ENCODE measurements at places on chromosomes 5 and 9.

DNA sequence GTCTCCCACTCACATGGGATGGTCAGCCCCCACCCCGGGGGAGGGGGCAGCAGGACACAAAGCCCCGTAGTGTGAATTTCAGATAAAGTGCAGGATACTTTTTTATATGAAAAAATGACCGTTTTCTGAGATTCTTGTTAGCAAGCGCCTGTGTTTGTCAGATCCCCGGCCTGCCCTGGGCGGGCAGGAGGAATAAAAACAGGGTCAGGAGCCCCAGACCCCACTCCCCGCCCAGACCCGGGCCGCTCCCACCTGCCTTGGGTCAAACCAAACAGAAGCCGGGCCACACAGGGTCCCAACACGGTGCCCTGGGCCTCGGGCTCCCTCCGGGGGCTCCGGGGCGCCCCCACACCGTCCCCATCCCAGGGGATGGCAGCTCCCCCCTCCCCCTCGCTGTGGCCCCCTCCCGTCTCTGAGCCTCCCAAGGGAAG is 13.5 kb upstream of the NRARP start:
- H3K4me1 ChIP-seq, result peaks cover 7% of the 10 kb centered on the region
- H3K4me3 ChIP-seq, result no peak overlapping the region
- no peak overlapping the region for H3K27ac ChIP-seq
- peaks cover 2% of the 10 kb centered on the region for H3K27me3 ChIP-seq

GRCh38 chr5:91433861-91434260 is 50.7 kb upstream of the ARRDC3 start:
- no peaks in the 10 kb centered on the region for H3K27me3 ChIP-seq
- no peak overlapping the region for H3K4me3 ChIP-seq
- peak overlapping the region; percentile 6 for H3K27ac ChIP-seq
- DNase-seq, result no peak
- no peaks in the 10 kb centered on the region for H3K36me3 ChIP-seq

- no peaks in the 10 kb centered on the region for H3K4me1 ChIP-seq
- H3K27ac ChIP-seq, result no peak overlapping the region
- DNase-seq, result no peak
- H3K4me3 ChIP-seq, result no peak overlapping the region
- no peaks in the 10 kb centered on the region for H3K36me3 ChIP-seq
These were observed 162.0 kb upstream of the SNX2 start for GRCh38 chr5:122612901-122613300.

DNA sequence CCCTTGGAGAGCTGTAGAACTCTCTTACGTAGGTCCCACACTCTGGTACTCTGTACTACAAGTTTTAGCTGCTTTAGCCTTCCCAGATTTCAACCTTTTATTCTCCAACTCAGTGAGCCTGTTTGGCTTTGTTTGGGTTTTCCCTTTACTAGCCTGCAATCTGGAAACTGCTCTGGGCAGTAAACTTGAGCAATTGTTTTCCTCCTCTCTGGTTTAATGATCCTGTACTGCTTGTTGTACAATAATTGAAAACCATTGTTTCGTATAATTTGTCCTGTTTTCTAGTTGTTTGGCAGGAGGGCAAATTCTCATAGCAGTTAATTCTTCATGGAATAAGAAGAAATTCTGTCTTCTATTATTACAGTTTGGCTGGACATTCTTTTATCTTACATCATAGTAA is 62.8 kb upstream of the TLX3 start:
- H3K27me3 ChIP-seq, result no peaks in the 10 kb centered on the region
- H3K4me1 ChIP-seq, result no peaks in the 10 kb centered on the region
- H3K27ac ChIP-seq, result no peak overlapping the region
- no peak overlapping the region for H3K4me3 ChIP-seq

DNA sequence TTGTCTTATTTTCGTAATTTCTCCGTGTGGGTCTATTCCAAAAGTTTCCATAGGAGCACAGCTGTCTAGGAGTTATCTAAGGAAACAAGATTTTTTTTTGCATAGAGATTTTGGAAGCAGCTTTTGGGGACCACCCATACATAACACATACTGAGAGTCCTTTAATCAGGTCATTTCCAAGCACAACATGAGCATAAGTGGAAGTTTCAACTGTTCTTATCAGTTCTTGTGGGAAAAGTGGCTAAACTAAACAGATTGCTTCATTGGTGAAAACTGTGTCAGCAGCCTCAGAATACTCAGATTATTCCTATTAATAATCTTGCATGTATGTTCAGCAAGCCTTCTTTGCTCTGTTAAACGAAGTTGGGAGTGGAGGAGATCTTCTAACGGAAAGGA is 153.6 kb upstream of the TYRP1 start:
- H3K27me3 ChIP-seq, result no peaks in the 10 kb centered on the region
- H3K4me1 ChIP-seq, result no peaks in the 10 kb centered on the region
- H3K4me3 ChIP-seq, result no peak overlapping the region
- DNase-seq, result no peak
- no peaks in the 10 kb centered on the region for H3K36me3 ChIP-seq

DNA sequence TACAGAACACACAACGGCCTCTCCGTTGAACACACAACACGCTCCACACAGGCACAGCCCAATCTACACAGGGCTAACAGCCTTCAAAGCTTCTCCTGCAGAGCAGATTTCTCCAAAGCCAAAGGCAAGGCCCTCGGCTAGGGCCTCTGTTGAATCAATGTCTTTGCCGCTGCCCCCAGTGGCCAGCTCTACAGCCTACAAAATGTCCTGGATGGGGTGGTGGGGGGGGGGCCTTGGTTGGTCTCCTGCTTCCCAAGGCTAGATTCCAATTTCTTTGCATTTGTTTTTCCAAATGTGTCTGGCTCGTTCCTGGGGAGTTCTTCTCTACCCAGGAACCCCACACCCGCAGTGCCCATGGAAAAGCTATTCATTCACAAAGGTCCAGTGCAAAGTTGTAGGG is 167.2 kb downstream of the PAX5 start:
- H3K27me3 ChIP-seq, result no peaks in the 10 kb centered on the region
- H3K36me3 ChIP-seq, result no peaks in the 10 kb centered on the region
- no peak overlapping the region for H3K4me3 ChIP-seq
- DNase-seq, result no peak

DNA sequence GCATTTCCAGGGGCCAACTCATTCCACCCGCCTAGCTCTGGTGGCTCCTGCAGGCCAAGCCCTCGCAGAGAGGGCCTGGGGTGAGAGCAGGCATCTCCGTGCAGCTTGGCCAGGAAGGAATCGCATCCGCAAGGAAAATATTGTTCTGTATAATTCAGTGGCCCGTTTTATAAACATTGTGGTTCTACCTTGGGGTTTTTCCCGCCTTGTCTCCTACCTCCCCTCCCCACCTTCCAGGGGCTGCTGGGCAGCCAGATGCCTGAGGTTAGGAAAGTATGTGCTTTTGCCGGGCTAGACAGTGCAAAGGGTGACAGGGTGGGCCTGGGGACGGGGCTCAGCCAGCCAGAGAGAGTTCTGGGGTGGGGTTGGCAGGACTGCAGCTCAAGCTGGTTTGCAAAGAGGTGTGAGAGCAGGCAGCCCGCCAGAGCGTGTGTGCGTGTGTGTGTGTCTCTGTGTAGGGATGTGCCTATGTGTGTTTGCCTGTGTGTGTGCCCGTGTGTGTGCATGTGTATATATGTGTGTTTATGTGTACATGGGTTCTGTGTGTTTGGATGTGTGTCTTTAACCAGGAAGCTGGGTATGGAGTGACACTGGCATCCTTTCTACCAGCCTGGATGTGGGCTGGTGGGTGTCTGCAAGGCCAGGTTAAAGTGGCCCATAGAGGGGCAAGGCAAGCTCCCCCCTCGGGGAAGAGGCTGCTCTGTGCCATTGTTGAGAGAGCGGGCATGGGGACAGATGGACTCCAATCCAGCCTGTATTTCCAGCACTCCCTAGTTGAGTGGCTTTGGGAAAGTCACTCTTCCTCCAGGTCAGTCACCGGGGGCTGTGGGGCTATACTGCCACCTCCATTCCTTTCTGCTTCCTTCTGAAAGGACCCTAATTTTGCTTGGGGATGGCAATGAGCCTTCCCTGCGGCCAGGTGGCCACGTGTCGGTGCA is 10.6 kb upstream of the SLC2A6 start:
- no peaks in the 10 kb centered on the region for H3K27me3 ChIP-seq
- no peak overlapping the region for H3K4me3 ChIP-seq
- H3K27ac ChIP-seq, result no peak overlapping the region
- peaks cover 3% of the 10 kb centered on the region for H3K4me1 ChIP-seq
- no peak for DNase-seq

- DNase-seq, result no peak
- peaks cover 18% of the 10 kb centered on the region for H3K27me3 ChIP-seq
- H3K27ac ChIP-seq, result no peak overlapping the region
- peaks cover 3% of the 10 kb centered on the region for H3K36me3 ChIP-seq
These were observed 21.9 kb upstream of the TTC39B start for GRCh38 chr9:15328946-15329345.

GRCh38 chr9:76530458-76531110 is 71.6 kb downstream of the GCNT1 start:
- H3K27ac ChIP-seq, result no peak overlapping the region
- peaks cover 11% of the 10 kb centered on the region for H3K4me1 ChIP-seq
- H3K27me3 ChIP-seq, result no peaks in the 10 kb centered on the region
- no peak for DNase-seq
- H3K4me3 ChIP-seq, result no peak overlapping the region
- H3K36me3 ChIP-seq, result no peaks in the 10 kb centered on the region

- H3K4me3 ChIP-seq, result no peak overlapping the region
- no peaks in the 10 kb centered on the region for H3K36me3 ChIP-seq
- no peak for DNase-seq
These were observed 83.8 kb downstream of the DAB2IP start for GRCh38 chr9:121735065-121735792.

DNA sequence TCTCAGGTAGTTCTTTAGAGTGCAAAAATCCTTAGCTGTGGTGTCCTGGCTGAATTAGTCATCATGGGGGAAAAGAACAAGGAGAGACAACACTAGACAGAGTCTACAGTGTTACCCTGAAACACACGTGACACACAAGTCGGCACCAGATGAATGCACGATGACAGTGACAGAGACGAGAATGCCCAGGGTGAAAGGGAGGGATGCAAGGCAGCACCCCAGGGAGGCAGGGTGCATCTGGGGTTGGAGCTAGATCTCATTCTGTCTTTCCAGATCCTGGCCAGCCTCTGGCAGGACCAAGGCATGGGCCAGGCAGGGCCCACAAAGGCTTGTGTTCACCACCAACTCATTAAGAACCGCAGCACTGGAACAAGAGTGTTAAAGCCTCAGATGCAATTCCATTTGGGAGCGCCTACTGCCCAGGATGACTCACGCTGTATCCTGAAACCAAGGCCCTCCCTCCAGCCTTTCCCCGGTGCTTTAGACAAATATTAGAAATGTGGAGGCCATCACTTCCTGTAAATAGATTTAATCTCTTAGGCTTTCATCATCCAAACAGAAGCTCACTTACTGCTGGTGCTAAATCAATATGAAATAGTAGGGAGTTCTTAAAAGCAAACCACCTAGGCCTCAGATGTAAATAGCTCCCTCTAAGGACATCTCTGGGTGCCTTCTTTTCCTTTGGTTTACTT is 56.1 kb downstream of the IRX2 start:
- H3K27me3 ChIP-seq, result no peaks in the 10 kb centered on the region
- H3K4me1 ChIP-seq, result no peaks in the 10 kb centered on the region
- no peak for DNase-seq
- no peak overlapping the region for H3K4me3 ChIP-seq
- no peak overlapping the region for H3K27ac ChIP-seq

DNA sequence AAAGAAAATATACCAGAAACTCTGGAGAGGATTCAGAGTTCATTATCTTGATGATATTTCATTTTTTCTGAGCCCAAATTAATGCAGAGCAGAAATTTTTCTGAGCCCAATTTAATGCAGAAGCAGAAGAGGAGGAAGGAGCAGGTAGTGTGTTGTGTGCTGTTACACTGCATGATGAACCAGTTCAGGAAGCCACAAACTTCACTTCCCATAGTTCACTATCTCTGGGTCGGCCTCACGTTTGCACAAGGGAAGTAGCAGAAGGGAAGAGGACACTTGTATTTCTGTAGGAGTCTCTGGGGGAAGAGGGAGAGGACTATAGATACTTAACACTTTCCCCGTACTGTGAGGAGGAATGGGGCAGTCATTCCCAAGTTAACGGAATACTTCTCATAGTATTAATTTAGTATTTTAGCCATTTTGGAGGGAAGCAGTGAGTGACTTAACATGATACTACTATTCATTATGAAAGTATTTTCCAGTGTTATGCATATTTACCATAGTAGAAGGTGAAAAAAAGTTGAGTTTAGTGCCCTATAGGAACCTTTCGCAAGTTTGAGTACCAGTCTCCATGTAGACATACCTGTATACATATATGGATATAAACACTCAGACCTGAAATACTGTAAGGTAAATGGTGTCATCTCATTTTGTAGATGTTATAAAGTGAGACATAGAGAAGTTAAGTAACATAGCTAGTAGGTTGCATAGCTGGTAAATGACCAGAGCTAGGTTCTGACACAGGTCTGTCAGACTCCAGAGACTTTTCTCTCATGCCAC is 30.0 kb downstream of the XPA start:
- H3K4me1 ChIP-seq, result peaks cover 12% of the 10 kb centered on the region
- peaks cover 72% of the 10 kb centered on the region for H3K36me3 ChIP-seq
- no peak overlapping the region for H3K4me3 ChIP-seq
- no peak overlapping the region for H3K27ac ChIP-seq
- DNase-seq, result no peak

DNA sequence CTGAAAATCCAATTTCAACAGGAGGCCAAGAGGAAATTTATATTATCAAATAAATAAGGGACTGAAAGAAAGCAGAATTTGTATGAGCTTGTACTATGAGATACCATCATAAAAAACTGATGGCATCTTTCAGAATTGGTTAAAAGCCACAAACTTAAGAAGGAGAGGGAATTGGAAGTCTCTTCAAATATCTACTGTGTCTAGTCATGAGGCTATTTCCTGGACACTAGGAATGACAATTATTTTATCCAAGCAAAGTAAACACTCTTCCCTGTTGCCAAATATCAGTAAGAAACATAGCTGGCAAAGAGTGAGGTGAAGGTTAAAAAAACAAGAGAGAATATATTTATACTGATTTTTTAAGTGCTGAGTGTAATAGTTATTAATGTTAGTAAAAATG is 101.5 kb upstream of the ARRDC3 start:
- DNase-seq, result no peak
- H3K4me3 ChIP-seq, result no peak overlapping the region
- peaks cover 6% of the 10 kb centered on the region for H3K27me3 ChIP-seq
- H3K27ac ChIP-seq, result no peak overlapping the region

Data from T-helper 2 cell treated with Interferon-gamma antibody and Interleukin-4, amounts not matched to agents 5 μg/mL and 100 μg/mL, for 36 hours (primary cell).